ENCODE measurements at places on chromosomes 7 and 10.

- no peak for DNase-seq
Measured at GRCh38 chr7:27661811-27662489, 733 bp downstream of the HIBADH start.

DNA sequence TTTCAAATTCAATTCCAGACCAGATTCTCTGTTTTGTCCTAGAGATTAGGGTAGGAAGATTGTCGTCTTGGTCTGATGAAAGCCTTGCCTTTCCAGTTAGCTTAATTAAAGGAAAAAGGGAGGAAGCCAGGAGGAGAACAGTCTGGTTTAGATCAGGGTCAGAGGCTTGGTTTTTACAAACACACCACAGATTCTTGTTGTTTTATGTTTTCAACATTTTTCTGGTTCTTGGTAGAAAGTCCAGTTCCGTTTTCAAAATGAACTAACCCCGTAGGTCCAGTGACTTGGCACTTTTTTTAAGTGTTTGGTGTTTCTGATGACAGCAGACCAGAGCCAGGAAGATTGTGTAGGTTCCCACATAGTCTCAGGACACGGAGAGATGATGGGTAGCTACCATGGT lies 167.1 kb upstream of the INHBA start:
- DNase-seq, result no peak

- no peak for DNase-seq
Measured at GRCh38 chr10:90992462-90992861, 71.6 kb upstream of the ANKRD1 start.

DNA sequence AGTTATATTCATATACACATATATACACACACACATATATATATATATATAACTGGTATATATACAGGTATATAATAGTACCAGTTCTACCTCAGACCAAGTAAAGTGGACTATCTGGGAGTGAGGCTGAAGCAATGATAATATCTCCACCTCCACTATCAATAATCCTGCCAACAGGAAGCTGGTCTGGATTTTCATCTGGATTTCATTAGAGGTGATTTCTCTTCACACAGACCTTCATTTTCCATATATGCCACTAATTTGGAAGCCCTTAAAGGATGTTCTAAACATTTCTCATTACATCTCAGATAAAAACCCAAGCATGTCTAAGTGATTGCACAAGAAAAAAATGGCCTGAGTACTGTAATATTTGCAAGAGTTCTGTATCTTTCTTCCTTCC lies 1.7 kb upstream of the SLC35B4 start:
- peak; percentile 41 for DNase-seq

DNA sequence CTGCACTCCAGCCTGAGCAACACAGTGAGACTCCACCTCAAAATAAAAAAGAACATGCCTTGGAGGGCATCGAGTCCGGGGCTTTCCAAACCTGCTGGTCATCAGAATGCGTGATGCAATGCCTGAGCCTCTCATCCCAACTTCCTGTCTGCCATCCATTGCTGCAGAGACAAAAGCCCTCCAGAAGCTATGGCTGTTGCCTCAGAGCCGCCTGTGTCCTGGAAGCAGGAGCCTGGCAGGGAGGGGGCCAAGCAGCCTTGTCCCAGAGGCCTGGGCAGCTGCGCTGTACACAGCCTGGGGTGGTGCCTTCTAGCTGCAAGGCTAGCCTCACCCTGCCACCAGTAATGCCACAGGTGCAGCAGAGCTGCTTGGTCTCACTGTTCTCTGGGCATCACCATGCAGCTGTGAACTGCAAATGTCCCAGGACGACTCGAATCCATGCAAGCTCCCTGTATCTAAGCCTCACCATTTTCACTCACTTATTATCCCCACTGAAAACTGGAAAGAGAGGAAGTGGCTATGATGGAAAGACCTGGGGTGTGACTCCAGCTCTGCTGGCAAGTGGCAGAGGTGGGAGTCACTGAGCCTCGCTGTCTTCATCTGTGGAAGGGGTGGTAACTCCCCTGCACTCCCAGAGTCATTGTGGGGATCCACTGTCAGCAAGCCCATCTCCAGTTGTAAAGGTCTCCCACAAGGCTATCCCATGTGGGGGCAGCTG lies 7.0 kb downstream of the ALOX5 start:
- DNase-seq, result no peak

GRCh38 chr10:91385306-91386085 lies 24.6 kb upstream of the HECTD2 start:
- DNase-seq, result no peak

- peak; percentile 19 for DNase-seq
Measured at GRCh38 chr10:73113551-73113950, 3.3 kb downstream of the NUDT13 start.

GRCh38 chr10:4070921-4071660 lies 286.1 kb upstream of the KLF6 start:
- DNase-seq, result peak; percentile 52

DNA sequence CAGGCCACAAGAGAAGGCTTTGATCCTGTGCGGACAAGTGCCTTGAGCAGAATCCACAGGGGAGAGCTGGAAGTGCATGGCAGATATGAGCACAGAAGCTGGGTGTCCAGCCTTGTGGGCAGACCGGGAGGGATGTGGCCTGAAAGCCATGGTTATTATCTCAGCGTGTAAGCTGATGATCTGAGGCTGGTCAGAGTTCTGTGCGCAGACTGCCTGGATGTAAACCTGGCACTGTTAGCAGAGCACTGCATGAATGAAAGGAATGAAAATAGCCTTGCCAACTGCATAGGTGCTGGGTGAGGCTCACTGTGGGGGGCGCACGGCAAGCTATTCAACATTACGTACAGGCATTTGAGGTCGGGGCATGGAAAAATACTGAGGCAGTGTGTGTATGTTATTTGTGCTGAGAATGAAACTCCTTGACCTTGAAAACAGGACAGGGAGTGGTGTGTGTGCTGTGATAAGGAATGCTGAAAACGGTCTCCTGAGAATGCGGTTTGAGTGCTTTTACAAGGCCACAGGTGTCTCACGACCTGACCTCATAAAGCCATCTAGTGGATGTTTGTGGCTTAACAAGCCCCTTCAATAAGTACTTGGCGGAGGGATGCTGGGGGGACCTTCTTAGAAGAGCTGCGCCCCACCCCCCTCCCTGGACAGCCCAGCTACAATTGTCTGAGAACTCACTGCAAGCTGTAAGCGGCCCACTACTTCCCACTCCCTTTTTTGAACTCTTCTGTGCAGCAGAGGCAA lies 18.7 kb downstream of the AKR1C1 start:
- DNase-seq, result peak; percentile 16

DNA sequence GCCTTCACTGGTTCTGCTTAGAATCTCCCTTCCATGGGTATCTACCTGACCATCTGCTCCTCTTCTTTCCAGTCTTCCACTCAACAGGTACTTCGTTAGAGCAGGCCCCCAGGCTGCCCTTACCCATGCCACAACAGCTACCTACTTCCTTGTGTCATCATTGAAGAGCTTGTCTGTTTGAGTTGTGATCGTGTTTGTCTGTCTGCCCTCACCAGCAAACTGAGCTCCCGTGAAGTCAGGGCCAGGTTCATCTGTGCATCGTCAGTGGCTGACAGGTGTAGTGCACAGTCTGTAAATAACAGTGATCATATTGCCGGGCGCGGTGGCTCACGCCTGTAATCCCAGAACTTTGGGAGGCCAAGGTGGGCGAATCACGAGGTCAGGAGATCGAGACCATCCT lies 5.0 kb downstream of the NIPSNAP2 start:
- no peak for DNase-seq

DNA sequence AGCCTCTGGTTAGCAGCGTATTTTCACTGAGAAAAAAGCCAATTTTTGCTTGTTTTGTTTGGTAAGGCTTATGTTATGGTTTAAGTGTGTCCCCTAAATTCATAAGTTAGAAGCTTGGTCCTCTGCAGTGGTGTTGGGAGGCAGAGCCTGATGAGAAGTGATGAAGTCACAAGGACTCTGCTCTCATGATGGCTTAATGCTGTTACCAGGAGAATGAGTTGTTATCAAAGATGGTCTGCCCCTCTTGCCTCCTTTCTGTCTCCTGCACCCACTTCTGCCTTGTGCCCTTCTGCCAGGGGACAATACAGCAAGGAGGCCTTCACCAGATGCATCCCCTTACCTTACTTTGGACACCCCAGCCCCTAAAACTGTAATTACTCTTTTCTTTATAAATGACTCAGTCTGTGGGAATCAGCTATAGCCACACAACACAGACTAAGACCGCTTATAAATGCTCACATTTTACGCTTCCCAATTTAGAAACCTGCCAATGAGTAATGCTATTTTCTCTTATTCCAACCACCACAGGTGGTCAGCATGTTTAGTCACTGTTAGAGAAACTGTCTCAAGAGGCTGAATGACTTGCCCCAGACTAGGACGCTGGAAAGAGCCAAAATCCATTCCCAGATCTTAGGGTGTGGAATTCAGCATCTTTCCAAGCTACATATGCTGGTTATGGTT lies 6.1 kb upstream of the PKD1L1 start:
- DNase-seq, result peak; percentile 64

- peak; percentile 87 for DNase-seq
Measured at GRCh38 chr7:45874408-45875131, 1.7 kb upstream of the CCDC201 start.
